MCF 10A (cell line): ENCODE measurements at places on chromosomes 12 and 14.

DNA sequence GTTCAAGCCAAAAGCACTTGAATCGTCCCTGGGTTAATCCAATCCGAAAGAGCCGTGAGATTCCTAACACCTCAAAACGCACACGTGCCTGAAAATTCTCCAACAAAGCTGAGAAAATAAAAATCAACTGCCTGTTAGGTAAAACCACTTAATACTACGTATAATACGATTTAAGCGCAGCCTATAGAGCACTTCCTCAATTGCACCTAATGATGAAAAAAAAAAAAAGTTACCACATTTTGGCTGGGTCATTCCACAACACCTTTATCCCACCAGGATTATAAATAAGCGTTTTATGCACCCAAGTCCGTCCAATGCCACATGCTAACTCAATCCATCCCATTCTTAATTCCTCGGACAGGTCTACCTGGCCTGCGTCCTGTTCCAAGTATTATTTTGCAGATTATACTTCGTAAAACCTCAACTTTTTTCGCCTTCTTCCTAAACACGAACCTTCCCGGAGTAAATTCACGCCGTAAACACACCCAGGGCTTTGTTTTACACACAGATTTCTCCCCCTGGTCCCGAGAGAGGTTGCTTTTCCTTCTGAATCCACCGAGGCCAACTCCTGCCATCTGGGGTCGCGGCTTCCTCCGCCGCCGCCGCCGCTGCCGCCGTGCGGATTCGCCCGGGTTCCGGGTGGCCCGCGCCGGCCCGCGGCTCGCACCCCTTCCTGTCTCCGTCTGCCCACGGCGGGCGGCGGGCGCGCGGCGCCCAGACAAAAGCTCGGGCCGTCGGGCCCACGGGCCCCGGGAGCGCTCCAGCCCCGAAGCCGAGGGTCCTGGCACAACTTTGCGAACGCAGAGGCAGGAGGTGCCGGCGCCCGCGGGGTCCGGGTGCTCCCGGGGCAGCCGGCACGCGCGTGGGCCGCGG lies 66.2 kb downstream of the RNF34 start:
- DNase-seq: peak; percentile 25

DNA sequence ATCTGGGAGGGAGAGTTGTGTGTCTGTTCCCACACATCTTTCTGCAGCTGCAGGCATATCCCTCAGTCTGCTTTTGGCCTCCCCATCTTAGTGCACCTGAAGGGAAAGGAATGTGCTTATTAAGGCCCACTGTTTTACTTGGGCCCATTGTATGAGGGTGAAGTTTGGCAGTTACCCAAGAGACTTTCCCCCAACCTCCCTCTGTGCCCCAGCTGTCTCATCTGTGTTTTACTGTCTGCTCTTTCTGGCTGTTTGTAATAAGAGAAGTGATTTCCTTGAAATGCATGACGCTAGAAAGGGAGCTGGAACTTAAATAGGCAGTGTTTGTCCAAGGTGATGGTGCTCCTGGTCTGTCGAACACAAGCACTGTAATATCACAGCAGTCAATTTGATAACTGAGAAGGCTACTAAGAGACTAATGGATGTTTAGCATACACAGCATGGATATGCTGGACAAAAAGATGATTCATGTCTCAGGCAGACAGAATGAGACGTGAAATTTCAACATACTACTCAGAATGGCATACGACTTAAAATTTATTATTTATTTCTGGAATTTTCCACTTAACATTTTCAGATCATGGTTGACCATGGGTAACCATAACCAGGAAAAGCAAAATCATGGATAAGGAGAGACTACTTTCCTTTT lies 43.6 kb downstream of the FSCB start:
- peak; percentile 34 for DNase-seq

DNA sequence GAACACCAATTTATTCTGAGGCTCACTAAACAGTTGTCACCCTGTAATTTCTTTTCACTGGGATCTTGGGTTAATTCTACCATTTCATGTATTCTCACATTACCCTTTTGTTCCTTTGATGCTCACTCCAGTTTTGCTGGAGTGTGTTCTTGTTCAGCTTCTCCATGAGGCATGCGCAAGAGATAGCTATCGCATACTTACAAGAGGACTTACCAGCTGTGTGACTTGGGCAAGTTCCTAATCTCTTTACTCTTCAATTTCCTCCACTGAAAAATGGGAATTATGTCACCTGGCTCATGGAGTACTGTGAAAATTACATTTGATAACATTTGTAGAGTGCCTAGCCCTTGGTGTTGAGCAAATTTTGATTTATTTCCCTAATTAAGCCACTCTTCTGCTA lies 56.5 kb upstream of the JDP2 start:
- DNase-seq: no peak

DNA sequence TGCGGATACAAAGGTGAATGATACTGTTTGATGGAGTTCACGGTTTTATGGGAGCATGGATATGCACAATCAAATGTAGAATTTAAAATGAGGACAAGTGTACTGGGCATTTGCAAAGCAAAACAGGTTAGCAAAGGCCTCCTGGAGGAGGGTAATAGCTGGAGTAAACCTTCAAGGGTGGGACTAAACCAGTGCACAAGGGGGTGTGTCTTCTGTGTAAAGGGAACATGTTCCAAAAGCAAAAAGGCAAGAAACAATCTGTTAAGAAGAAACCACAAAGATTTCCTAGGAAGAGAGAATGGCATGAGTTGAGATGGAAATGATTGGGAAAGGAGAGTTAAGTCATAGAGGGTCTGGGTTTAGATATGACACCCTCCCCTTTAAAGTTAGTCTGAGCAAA lies 109.2 kb upstream of the SLCO1C1 start:
- no peak for DNase-seq

DNA sequence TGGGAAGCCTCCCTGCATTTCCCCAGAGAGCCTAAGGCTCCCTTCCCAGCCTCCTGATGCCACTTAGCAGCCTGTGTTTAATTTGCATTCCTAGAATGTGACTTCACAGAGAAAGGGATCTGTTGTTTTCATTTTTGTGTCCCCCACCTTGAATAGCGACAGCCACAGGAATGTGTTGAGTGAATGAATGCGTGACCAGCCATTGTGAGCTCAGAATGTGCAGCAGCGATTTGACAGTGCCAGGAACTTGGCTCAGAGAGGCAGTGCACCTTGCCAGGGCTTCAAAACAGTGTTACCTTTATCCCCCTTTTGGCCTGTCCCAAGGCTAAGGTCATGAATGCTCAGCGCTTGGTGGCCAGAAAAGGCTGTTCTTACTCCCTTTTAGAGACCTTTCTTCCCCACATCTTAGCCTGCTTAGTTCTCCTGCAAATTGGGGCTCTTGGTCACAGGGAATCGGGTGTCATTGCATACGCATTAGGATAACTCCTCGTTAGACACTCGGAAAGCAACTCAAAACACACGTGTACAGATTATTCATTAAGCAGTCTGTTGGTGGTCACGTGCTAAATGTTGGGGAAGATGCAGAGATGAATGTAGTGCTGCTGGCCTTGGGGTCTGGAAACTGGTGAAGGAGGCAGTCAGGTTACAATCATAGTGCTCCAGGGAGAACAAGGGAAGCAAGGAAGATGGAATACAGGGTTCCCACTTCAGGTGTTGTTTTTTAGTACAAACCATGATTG lies 9.8 kb downstream of the NTF3 start:
- DNase-seq: no peak
